ENCODE measurements at places on chromosomes 16 and 17.

DNA sequence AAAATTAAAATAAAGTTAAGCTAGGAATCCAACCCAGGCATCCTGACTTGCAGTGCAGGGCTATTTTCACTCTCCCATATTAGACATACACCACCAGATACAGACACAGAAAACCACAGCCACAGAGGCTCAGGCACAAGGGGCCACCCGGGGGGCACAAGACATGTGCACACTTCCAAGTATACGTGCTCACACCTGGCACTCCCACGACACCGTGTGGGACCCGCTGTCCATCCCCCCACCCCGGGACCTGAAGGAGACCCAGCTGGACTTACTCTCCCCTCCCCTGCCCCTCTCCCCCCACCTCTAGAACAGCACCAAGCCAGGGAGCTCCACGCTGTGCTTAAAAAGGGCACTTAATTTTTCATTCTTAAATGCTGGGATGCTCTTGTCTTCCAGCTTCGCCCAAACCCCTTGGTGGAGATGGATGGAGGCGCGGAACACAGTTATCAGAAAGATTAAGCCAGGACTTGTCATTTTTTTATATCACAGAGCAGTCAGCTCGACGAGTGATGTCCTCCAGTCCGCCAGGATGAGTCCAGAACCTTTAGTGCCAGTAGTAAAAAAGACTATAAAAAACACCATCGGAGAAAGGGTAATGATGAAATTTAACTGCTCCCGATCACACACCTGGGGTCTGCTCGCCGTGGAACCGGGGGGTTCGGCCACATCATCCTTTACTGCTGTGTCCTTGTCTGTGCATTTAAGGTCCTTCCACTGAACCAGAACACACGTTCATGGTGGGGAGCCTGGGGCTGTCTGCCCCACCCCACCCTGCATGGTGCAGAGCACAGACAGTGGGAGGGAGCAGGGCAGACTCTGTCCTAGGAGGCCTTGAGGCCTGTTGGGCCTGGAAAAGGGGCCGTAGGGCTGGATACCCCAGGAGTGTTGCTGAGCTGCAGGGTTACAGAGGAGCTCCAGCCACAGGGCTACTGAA is 73.3 kb upstream of the LHX1 start:
- no peak for DNase-seq

DNA sequence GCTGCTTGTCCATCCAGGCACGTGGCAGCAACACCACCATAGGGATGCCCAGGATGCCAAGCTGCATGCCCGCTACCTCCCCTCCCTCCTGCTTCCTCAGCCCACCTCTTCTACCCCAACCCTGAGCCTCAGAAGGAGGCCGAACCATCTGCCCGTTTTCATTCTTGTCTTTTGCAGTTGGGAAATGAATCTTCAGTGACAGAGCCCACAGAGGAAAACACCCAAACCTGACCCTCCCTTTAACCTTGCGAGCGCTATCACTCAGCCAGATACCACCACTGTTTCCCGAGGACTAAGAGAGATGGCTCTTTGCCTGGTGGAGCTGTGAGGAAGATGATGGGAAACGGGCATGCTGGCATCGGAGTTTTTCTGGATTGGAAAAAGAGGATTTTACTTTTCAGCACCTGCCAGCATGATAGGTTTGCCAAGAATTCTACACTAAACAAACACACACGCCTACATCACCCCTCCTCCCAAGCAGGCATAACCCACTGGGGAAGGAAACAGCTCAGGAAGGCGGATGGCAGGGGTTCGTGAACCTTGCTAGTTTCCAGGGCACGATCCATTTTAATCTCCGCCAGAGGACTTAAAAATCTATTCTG is 457.4 kb downstream of the SLC39A11 start:
- no peak for DNase-seq

- no peak for DNase-seq
These were observed 42.3 kb downstream of the IRX3 start for GRCh38 chr16:54244061-54244886.

- no peak for DNase-seq
These were observed 493 bp downstream of the PLSCR3 start for GRCh38 chr17:7393613-7394451.

DNA sequence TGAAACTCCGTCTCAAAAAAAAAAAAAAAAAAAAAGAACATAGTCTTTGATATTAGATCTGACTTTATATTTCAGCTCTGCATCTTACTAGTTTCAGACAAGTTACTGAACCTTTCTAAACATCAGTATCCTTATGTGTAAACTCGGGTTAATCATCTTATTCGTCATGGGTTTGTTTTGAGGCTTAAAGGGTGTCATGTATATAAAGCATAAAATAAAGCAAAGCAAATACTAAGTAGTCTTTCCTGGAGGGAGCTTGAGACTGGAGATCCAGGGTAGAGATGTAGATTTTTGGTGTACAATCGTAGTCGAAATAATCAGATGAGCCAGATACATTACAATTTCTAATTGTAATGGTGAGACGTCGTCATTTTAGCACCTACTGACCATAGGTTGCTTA is 7.8 kb downstream of the BCAS3 start:
- DNase-seq, result no peak

DNA sequence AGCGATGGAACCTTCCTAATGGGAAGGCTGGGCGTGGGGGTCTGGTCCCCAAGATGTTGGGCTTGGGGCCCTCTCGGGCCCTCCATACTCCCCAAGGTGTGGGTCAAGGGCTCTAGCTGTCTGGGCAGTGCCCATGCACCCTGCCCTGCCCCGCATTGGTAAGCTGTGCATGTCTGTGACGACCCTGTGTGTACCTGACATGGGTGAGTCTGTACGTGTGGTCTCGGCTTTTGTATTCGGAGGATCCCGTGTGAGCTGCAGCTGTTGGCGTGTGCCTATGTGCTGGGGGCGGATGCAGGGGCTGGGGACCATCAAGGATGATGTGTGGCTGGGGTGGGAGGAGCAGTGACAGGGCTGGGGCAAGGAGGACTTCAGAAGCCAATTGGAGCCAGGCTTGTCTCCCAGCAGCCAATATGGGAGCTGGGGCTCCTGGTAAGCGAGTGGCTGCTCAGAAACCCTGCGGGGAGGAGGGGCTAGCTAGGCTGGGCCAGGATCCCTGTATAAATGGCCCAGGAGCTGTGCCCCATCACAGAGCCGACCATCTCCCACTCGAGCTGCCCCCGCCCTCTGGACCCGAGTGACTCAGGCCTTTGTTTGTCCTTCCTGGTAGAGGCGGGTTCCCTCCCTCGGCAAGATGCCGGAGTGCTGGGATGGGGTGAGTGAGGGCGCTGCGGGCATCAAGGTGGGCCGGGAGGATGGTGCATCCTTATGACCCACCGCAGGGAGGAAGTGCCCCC is at the start of gene NDRG4:
Gene NDRG4, plus strand, starts transcription at position 529 of the 737 bp plus-strand sequence. Its CDS starts 106 bp downstream, at position 635.
- DNase-seq, result peak; percentile 62

DNA sequence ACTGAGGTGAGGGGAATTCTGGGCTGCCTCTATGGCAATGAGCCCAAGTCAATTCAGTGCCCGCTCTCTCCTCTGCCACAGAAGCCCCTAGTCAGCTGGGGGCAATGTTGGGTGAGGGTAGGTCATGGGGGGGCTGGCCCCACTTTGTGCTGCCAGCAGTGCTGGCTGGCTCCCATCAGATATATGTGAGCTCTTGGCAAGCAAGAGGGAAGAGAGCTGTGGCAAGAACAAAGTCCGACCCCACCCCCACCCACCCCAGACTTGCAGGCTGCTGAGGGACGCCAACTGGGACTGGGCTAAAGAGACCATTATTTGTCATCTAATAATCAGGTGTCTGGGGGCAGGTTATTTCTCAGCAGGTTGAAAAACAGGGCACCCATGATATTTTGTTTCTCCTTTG is 89.4 kb downstream of the YPEL2 start:
- DNase-seq, result no peak

- DNase-seq, result no peak
These were observed 132.6 kb downstream of the PITPNC1 start for GRCh38 chr17:67509390-67510287.

DNA sequence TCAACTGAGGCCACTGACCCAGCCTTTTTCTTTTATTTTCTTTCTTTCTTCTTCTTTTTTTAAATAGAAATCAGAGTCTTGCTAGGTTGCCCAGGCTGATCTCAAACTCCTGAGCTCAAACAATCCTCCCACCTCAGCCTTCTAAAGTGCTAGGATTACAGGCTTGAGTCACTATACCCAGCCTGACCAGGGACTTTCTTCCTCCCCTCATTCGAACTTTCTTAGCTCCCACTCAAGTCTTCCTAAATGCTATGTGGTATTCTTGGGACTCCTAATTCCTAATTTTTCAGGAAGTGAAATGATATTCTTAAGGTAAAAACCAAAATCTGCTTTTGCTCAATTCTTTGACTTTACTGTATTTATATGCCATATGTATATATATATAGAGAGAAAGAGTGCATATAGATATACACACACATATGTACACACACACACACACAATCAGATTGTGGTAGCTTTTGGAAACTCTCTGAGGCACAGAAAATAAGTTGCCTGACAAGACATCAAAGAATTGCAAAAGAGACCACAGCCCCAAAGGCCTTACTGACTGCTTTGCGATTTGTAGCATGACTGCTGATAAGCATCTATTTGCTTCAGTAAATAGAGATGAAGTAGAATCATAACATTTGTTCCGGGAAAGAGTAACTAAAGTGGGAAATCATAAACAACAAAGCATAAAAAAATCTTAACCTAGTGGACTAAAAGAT is 9.5 kb upstream of the AMZ2 start:
- DNase-seq, result no peak

DNA sequence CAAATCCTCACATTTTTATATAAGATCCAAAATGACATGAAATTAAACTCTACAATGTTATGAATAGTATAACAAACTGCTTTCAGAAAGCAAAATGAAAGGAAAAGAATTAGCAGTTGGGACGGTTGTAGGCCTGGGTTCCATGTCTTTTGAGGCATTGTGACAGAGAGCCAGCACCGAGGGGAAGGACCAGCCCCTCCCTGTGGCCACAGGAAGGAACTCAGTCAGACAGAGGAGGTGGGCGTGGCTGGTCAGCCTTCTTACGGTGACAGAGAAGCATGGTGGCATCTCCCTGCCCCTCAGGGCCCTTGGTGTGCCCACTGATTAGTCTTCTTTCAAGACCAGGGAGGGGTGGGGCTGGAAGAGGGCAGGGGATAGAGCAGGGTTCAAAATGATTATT is 5.7 kb downstream of the ZNF319 start:
- DNase-seq, result no peak

DNA sequence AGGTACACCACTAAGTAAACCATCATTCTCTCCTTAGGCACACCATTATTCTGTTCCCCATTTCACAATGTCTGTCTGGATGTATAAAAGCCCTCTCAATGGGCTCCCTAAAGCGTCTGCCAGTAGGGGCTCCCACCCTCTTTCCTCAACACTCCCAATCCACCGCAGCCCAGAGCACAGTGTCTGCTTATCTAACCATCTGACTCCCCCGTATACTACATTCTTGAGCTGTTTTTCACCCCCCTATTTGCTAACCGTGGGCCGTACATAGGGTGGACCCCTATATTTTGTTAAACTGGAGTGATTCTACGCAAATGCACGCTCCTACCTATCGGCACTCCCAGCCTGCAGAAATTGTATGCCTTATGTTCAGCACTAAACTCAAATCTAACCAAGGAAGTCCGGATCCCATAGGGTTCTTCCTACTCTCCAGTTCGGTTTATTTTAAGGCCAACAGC is 685 bp upstream of the PSMD3 start:
- no peak for DNase-seq

- no peak for DNase-seq
These were observed 9.4 kb downstream of the LPO start for GRCh38 chr17:58247511-58248363.

DNA sequence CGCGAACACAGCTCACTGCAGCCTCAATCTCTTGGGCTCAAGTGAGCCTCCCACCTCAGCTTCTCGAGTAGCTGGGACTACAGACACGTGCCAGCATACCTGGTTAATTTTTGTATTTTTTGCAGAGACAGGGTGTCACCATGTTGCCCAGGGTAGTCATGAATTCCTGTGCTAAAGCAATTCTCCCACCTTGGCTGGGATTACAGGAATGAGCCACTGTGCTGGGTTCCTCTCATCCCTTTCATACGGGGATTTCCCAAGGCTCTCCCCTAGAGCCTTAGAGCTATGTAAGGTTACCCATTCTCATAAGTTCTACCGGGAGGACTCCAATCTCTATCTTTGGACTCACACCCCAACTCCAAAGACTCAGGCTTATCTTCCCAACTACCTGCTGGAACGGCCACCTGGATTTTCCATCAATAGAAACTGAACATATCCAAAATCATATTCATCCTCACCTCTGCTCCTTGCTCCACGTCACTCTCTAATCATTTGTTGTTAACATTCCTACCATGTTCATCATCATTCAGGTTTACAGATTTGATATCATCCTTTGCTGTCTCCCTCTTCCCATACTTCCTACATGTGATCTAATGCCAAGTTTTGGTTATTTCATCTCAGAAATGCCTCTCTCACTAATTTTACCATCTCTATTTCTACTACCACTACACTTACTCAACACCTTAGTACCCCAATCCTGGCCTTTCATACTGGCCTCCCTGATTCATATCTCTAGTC is 92.5 kb downstream of the NCOR1 start:
- no peak for DNase-seq

DNA sequence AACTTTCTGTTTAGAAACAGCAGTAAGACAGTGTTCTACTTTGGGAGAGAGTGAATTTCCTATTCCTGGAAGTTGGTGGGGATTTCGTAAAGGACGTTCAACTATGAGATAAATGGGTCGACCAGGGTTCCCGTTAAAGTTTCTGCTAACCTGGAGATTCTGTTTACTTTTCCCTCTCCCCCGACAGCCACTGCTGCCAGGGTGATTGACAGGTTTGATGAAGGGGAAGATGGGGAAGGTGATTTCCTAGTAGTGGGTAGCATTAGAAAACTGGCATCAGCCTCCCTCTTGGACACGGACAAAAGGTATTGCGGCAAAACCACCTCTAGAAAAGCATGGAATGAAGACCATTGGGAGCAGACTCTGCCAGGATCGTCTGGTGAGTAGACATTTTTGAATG is 1.3 kb downstream of the AATF start:
- DNase-seq, result no peak

GRCh38 chr17:40610359-40610758 is 37.3 kb downstream of the SMARCE1 start:
- DNase-seq, result no peak

- peak; percentile 41 for DNase-seq
These were observed 39.2 kb downstream of the TMEM11 start for GRCh38 chr17:21174713-21175112.

GRCh38 chr16:80914379-80915078 is 92.2 kb downstream of the CMC2 start:
- DNase-seq, result no peak

GRCh38 chr17:36544044-36544306 is 744 bp upstream of the GGNBP2 start:
- DNase-seq, result no peak

- DNase-seq, result no peak
These were observed 409.7 kb downstream of the SNX29 start for GRCh38 chr16:12386192-12386591.

All from fibroblast of skin of left biceps (primary cell).